ENCODE measurements at places on chromosomes 5 and 9.

DNA sequence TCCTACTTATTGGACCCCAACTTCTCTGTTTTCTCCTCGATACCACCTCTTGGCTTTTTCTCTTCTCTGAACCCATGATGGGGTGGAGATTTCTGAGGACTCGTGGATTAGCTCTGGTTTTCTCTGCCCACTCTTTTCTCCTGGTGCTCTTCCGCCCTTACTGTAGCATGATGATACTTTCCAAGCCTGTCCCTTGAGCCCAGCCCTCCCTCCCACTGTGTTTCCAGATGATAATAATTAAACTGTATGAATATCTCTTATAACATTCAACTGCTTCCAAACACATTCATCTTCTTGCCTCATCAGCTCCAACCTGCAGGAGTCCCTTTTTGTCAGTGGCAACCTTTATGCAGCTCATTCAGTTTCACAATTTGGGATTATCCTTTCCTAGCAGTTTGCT lies 494.2 kb upstream of the KLF4 start:
- DNase-seq: no peak

DNA sequence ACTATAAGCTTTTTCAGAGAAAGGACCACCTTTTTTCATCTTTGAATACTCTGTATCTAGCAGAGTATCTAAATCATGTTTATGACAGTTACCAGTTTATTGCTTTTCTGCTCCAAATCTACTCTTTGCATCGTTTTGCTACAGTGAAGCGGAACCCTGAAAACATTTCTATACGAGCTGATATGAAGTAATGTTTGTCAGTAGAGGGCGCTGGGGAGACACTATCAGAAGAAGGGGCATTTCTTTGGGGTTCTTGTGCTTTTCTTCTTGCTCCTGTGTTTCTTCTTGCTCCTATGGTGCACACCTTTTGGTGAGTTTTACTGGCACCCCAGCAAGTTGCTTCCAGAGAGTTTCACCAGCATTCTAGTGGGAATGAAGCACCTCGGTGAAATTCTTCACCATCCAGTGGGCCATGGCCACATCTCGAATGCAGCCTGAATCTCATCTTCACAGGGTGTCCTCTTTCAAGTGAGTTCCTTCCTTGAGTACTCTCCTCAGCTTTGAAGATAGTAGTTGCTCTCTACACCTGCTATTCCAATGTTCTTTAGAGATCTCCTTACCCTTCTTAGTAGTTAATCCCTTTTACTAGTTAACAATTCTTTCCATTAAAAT lies 98.4 kb downstream of the FGF1 start:
- no peak for DNase-seq

- no peak for DNase-seq
Observed at GRCh38 chr9:75064307-75065025, 23.5 kb downstream of the NMRK1 start.

DNA sequence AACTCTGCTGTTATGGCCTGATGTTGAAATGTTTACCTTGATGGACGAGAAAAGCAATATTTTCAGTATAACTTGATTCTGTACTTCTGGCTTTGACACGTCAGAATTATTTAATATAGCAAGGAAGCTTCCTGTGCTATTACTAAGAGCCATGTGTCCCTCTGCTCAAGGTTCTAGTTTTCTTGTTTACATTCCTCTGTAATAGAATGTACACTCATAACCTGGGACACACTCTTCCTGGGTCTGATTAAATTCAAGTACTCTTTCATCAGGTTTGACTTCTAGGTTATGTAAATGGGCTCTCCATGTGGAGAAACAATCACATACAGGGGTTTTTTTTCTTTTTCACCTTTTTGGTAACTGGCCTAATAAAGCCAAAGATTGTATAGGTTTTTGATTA lies 33.1 kb downstream of the GTF3C4 start:
- DNase-seq: no peak

DNA sequence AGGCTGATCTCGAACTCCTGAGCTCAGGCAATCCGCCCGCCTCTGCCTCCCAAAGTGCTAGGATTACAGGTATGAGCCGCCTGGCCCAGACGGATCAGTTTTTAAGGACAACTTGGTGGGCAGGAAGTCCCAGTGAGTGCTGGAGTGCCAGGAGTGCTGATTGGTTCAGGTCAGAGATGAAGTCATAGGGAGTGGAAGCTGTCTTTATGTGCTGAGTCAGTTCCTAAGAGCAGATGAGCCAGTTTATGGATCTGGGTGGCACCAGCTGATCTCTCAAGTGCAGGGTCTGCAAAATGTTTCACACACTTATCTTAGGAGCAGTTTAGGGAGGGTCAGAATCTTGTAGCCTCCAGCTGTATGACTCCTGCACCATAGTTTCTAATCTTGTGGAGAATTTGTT lies 292.1 kb upstream of the ELAVL2 start:
- no peak for DNase-seq

- no peak for DNase-seq
Observed at GRCh38 chr5:135989686-135990085, 34.9 kb upstream of the LECT2 start.

DNA sequence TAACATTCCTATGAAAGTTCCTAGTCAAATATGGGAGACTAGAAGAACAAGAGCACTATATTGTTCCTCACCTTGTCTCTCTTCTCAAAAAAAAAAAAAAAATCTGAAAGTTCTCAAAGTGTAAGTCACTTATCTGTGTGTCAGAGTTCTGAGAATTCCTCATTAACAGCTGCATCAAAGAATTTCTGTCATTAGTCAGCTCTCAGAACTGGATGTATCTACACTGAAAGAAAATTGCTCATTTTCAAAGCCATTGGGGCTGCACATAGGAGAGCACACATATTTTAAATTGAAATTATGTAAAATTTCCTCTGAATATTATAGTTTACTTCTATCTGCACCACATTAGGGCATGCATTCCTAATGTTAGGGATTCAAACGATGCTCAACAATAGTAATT lies 99.5 kb upstream of the FTMT start:
- DNase-seq: no peak

DNA sequence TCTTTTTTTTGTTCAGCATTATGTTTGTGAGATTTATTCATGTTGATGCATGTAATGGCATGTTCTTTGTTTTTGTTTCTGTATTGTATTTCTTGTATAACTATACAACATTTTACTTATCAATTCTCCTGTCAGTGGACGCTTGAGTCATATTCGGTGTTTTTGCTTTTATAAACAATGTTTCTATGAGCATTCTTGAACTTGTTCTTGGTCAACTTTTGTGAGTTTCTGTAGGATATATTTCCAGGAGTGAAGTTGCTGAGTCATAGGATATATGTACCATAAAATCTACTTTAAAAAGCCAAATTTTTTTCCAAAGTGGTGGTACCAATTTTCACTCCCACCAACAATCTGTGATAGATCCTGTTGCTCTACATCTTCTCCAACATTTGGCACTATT lies 104.8 kb downstream of the VCAN start:
- no peak for DNase-seq

DNA sequence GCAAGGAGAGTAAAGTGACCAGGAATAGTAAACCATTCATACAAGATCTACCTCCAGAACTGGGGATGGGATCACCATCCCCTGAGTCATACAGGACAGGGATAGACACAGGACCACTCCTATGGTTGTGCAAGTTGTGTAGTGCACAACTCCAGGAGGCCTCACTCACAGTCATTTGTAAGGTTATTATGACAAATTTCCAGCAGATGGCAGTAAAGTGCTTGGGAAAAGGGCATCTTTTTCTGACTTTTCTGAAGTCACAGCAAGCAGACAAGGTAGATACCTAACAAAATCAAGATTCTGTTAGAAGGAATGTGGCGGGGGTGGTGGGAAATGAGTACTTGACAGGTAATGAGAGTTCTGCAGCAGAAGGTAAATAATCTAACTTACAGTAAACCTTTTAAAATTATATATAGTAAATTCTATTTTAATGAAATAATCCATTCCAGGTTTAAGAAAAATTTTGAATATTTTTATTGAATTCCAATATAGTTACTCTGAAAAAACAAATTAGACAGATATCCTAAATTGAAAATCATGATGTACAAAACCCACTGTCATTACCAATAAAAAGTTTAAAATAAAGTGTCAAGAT lies 16.7 kb upstream of the KIF27 start:
- peak; percentile 38 for DNase-seq
